ENCODE measurements at places on chromosomes 7 and 10.

- H3K4me3 ChIP-seq, result no peak overlapping the region
- H3K27ac ChIP-seq, result no peak overlapping the region
- H3K27me3 ChIP-seq, result no peaks in the 10 kb centered on the region
Measured at GRCh38 chr10:21889477-21890275, 113.9 kb downstream of the DNAJC1 start.

DNA sequence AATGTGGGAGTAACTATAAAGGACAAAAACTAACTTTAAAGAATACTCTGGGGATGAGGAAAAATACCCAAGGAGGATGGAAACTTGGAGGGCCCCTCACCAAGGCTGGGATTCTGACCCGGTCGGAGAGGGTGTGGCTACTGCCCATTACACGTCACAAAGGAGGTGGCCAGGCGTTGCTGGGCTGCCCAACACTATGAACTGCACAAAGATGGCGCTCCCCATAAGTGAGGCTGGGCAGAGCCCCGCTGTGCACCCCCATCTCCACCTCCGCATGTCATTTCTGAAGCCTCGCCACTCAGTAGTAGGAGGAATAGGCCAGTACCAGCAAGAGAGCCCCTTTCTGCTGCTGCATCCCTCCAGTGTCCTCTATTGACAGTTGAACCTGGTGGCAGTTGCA lies 290.1 kb upstream of the ZNF32 start:
- H3K36me3 ChIP-seq, result no peaks in the 10 kb centered on the region
- H3K27ac ChIP-seq, result no peak overlapping the region
- DNase-seq, result no peak
- H3K4me1 ChIP-seq, result no peaks in the 10 kb centered on the region
- no peak overlapping the region for H3K4me3 ChIP-seq

- no peaks in the 10 kb centered on the region for H3K36me3 ChIP-seq
- H3K4me3 ChIP-seq, result no peak overlapping the region
- H3K27ac ChIP-seq, result no peak overlapping the region
Measured at GRCh38 chr7:135933509-135934188, 43.5 kb downstream of the MTPN start.

DNA sequence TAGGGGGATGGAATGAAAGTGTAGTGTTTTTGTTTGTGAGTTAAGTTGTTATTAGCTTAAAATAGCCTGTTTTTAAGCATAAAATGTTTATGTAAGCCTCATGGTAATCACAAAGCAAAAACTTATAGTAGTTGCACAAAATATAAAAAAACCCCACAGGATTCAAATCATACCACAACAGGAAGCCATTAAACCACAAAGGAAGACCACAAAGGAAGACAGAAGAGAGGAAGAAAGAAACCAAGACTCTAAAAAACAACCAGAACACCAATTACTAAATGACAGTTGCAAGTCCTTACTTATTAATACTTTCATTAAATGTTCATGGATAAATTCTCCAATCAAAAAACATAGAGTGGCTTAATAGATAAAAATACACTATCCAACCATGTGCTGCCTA lies 63.6 kb downstream of the ANKRD7 start:
- H3K4me1 ChIP-seq, result no peaks in the 10 kb centered on the region
- no peak overlapping the region for H3K27ac ChIP-seq
- no peak for DNase-seq
- no peaks in the 10 kb centered on the region for H3K27me3 ChIP-seq
- no peak overlapping the region for H3K4me3 ChIP-seq
- H3K36me3 ChIP-seq, result no peaks in the 10 kb centered on the region

- H3K27me3 ChIP-seq, result no peaks in the 10 kb centered on the region
- no peak overlapping the region for H3K4me3 ChIP-seq
- no peak overlapping the region for H3K27ac ChIP-seq
- no peak for DNase-seq
- no peaks in the 10 kb centered on the region for H3K36me3 ChIP-seq
Measured at GRCh38 chr10:46218921-46219320, 67.9 kb upstream of the ANTXRL start.

- H3K36me3 ChIP-seq, result no peaks in the 10 kb centered on the region
- no peaks in the 10 kb centered on the region for H3K27me3 ChIP-seq
- no peaks in the 10 kb centered on the region for H3K4me1 ChIP-seq
- no peak for DNase-seq
- no peak overlapping the region for H3K4me3 ChIP-seq
- no peak overlapping the region for H3K27ac ChIP-seq
Measured at GRCh38 chr7:15159261-15159660, 256.7 kb upstream of the DGKB start.

GRCh38 chr7:50336894-50337703 lies 32.6 kb downstream of the IKZF1 start:
- H3K4me3 ChIP-seq, result no peak overlapping the region
- no peaks in the 10 kb centered on the region for H3K36me3 ChIP-seq
- H3K4me1 ChIP-seq, result no peaks in the 10 kb centered on the region
- DNase-seq, result no peak
- H3K27ac ChIP-seq, result no peak overlapping the region

- no peaks in the 10 kb centered on the region for H3K4me1 ChIP-seq
- H3K36me3 ChIP-seq, result no peaks in the 10 kb centered on the region
- no peak for DNase-seq
- H3K4me3 ChIP-seq, result no peak overlapping the region
- peaks cover 98% of the 10 kb centered on the region for H3K27me3 ChIP-seq
Measured at GRCh38 chr10:123134343-123134914, 1.3 kb upstream of the HMX3 start.

DNA sequence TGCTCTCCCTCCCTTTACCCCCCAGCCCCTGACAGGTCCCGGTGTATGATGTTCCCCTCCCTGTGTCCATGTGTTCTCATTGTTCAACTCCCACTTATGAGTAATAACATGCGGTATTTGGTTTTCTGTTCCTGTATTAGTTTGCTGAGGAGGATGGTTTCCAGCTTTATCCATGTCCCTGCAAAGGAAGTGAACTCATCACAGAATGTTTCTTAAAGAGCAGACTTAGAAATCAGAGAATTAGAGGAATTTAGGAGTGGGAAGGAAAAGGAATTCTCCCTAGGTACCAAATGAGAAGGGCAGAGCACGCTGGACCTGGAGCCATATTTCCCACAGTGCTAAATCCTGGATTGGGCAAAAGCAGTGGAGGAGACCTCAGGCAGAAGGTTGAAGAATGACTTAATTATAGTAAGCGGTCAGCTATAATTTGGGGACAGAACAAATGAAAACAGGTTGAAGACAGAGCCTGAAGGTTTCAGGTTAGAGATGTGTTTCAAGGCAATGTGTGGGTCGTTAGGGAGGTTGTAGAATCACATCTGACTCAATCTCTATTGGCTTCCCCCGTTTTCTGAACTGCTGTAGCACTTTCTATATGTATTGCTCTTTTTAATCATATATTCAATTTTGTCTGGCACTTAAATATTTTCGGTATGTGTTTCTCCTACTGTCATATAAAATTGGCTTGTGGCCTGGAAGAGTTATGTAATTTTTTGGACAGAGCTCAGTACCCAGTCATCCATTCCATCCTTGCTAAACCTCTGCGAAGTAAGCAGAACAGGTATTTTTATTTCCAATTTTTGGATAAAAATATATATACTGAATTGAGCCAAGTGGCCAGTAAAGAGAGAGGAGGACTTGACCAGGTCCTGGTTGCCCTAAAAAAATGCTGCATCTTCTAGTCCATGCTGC lies 210.5 kb upstream of the KLF6 start:
- H3K27me3 ChIP-seq, result no peaks in the 10 kb centered on the region
- H3K4me1 ChIP-seq, result no peaks in the 10 kb centered on the region
- H3K4me3 ChIP-seq, result no peak overlapping the region
- no peak for DNase-seq

GRCh38 chr7:1396195-1396594 lies 63.1 kb downstream of the MICALL2 start:
- H3K4me3 ChIP-seq, result no peak overlapping the region
- H3K4me1 ChIP-seq, result no peaks in the 10 kb centered on the region
- no peak overlapping the region for H3K27ac ChIP-seq
- peaks cover 54% of the 10 kb centered on the region for H3K27me3 ChIP-seq
- no peak for DNase-seq

- H3K4me1 ChIP-seq, result no peaks in the 10 kb centered on the region
- H3K27ac ChIP-seq, result no peak overlapping the region
- no peak overlapping the region for H3K4me3 ChIP-seq
- no peak for DNase-seq
- H3K27me3 ChIP-seq, result no peaks in the 10 kb centered on the region
Measured at GRCh38 chr10:99339077-99339476, 9.9 kb downstream of the CNNM1 start.

DNA sequence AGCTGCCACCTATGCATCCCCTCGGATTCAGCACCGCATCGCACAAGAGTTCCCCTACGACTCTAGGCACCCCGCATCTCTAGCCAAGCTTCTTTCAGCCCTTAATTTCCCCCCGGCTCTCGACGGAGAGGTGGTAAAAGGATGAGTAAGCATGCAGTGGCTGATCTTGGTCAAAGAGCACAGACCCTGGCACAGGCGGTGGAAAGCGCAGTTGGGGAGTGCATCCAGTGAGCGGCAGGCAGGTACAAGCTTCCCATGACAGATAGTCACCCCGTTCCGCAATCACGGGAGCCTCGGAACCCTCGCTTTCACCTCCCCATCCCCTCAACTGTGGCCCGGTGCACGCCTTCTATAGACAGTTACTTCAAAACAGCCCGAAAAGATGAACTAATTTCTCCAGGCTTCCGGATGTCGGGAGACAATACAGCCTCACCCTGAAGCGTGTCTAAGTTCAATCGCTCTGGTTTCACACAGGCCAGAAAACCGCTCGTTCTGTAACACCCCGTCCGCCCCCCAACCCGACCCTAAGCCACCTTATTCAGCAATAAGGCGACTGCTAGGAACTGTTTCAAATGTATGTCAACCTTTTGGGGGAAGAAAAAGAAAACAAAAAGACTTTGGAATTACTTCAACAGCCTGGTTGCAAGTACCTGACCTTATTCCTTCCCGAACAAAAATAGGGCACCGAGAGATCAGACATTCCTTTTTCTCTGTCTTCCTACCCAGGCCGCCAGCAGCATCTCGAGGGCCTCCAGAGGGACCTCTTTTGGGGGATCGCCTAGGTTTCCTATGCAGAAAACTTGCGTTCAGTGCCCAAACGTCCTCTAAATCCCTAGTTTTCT lies 1.4 kb downstream of the RHEB start:
- H3K36me3 ChIP-seq, result no peaks in the 10 kb centered on the region
- DNase-seq, result peak; percentile 50
- peaks cover 45% of the 10 kb centered on the region for H3K4me1 ChIP-seq
- peak overlapping the region; percentile 82 for H3K4me3 ChIP-seq
- H3K27ac ChIP-seq, result peak overlapping the region; percentile 98
- no peaks in the 10 kb centered on the region for H3K27me3 ChIP-seq

- no peaks in the 10 kb centered on the region for H3K36me3 ChIP-seq
- H3K4me3 ChIP-seq, result no peak overlapping the region
- no peaks in the 10 kb centered on the region for H3K4me1 ChIP-seq
- DNase-seq, result no peak
- no peak overlapping the region for H3K27ac ChIP-seq
Measured at GRCh38 chr7:78501064-78501463, 702.5 kb downstream of the PHTF2 start.

- peaks cover 84% of the 10 kb centered on the region for H3K4me1 ChIP-seq
- no peaks in the 10 kb centered on the region for H3K27me3 ChIP-seq
- H3K36me3 ChIP-seq, result no peaks in the 10 kb centered on the region
- H3K4me3 ChIP-seq, result no peak overlapping the region
Measured at GRCh38 chr10:63205421-63205820, 72.3 kb downstream of the NRBF2 start.

- no peak for DNase-seq
- no peaks in the 10 kb centered on the region for H3K4me1 ChIP-seq
- peaks cover 20% of the 10 kb centered on the region for H3K27me3 ChIP-seq
- H3K27ac ChIP-seq, result no peak overlapping the region
Measured at GRCh38 chr7:98472521-98472954, 71.6 kb upstream of the BAIAP2L1 start.

DNA sequence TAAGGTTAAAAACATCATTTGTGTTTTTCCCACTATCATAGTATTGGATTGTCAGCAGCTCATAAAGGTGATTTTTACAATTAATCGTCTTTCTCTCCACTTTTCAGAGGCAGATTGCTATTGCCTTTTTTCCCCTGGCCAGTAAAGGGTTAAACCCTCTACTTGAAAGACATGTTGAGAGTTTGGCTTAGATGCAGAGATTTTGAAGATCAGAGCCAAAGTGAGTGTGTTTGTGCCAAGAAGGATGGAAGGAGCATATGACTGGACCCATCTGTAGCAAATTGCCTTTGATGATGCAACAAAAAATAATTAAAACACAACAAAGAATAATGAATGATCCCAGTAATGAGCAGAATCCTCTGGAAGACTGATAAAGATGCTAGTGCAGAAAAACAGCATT lies 373.1 kb downstream of the MALRD1 start:
- H3K4me1 ChIP-seq, result peaks cover 4% of the 10 kb centered on the region
- no peaks in the 10 kb centered on the region for H3K27me3 ChIP-seq
- no peak overlapping the region for H3K4me3 ChIP-seq
- H3K27ac ChIP-seq, result no peak overlapping the region
- no peak for DNase-seq

GRCh38 chr10:56646329-56647111 lies 285.5 kb upstream of the ZWINT start:
- H3K27me3 ChIP-seq, result no peaks in the 10 kb centered on the region
- H3K4me1 ChIP-seq, result no peaks in the 10 kb centered on the region
- H3K27ac ChIP-seq, result no peak overlapping the region
- no peak for DNase-seq

- peak overlapping the region; percentile 95 for H3K27ac ChIP-seq
- peaks cover 42% of the 10 kb centered on the region for H3K4me1 ChIP-seq
Measured at GRCh38 chr10:102633287-102633686, 11.0 kb upstream of the TRIM8 start.

DNA sequence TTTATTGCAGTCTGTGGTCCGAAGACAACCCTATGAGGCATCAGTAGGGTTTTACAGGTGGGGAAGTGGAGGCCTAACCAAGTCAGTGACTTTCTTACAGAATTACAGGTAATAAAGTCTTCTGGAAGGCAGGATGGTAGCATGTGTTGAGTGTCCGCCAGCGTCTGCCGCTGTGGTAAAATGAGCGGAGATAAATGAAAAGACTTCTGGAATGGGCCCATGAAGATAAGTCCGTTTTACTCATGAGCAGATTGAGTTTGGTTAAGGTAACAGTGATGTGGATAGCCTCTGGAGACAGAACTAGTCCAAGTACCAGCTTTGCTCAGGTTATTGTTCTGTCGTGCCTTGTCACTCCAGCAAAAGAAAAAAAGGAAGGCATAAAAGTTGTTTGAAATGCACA lies 966 bp downstream of the FBH1 start:
- DNase-seq, result no peak
- peak overlapping the region; percentile 72 for H3K4me3 ChIP-seq
- H3K27ac ChIP-seq, result peak overlapping the region; percentile 86
- H3K36me3 ChIP-seq, result peaks cover 13% of the 10 kb centered on the region
- no peaks in the 10 kb centered on the region for H3K27me3 ChIP-seq

- H3K4me3 ChIP-seq, result no peak overlapping the region
- no peaks in the 10 kb centered on the region for H3K36me3 ChIP-seq
- no peaks in the 10 kb centered on the region for H3K27me3 ChIP-seq
- H3K27ac ChIP-seq, result no peak overlapping the region
- DNase-seq, result no peak
- H3K4me1 ChIP-seq, result no peaks in the 10 kb centered on the region
Measured at GRCh38 chr10:48768144-48768766, 83.6 kb downstream of the WDFY4 start.

- no peak overlapping the region for H3K27ac ChIP-seq
- no peak overlapping the region for H3K4me3 ChIP-seq
- peaks cover 33% of the 10 kb centered on the region for H3K4me1 ChIP-seq
- no peaks in the 10 kb centered on the region for H3K36me3 ChIP-seq
Measured at GRCh38 chr10:89494575-89494974, 40.8 kb downstream of the SLC16A12 start.

All from tibial nerve (tissue), 4 donors.